NCI-H748 treated with DMSO at 0.1 percent for 48 hours (cell line): ENCODE measurements at places on chromosomes 7 and 10.

DNA sequence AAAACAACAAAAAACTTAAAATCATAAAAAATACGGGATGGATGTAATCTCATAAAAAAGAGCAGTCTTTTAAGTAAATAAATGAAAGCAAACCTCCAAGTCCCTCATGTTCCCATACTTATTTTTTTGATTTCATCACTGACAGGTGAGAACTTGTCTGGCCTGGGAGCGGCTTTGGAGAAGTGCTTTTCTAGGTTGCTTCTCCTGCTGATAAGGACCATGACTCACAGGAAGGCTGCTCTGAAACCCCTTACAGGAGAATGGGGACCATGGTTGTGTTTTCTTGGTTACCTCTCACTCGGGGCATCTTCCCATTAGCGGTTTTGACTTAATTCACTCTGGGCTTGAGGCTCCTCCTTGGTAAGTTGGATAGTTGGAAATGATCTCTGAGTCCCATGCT is 237.4 kb downstream of the CAMK1D start:
- DNase-seq, result no peak

DNA sequence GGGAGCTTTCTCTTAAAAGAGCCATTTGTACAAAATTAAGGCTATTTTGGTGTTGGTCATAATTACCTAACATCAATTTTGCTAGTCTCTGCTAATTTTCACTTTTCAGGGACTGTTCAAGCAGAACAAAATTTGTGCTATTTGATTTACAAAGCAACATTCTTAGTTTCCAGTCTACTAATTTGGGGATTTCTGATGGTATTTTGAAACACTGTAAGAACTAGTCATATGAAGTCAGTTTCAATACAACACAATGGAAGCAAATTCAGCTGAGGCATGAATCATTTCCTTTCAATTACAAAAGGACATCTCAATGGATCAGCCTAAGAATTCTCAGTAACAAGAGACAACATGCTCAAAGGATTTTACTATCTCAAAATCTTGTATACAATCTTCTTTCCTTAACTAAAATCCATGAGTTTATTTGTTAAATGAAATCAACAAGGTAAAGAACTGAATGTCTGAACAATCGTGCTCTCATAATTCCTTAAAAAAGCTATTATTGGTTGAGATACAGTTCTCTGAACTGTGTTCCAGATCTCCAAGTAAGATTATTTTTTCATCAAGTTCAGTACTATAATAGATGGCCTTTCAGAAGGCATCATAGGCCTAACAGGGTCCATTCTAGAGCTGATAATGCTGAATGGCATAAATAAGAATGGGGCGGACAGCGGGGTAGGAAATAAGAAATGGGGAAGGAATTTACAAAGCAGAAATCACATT is 144.6 kb downstream of the NRCAM start:
- DNase-seq, result no peak

DNA sequence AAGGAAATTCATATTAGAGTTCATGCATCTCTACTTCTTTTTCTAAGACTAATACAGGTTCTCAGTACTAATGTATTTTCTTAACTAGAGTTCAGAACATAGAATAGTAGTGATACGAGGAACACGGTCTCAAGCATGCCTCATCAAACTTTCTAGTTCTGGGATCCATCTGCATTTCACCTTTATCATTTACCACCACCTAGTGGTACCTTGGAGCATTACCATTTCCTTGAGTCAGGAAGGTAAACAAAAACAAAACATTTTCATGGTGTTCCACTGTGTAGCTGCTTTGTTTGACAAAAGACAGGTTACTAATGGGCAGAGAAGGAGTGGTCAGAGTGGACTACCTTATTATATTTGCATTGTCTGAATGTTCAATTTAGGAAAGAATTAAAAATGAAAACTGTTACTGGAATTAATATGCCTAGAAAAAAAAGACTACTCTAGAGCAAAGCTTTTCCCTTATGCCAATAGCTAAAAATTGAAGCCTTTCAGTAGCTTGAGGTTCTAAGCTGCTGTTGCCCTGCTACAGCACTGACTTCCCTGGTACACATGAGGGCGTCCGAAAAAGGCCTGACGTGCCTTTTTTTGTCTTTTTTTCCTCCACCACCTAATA is 44.5 kb downstream of the STARD3NL start:
- peak; percentile 37 for DNase-seq

- no peak for DNase-seq
These were observed 3.5 kb upstream of the KCNH2 start for GRCh38 chr7:150981644-150982043.

DNA sequence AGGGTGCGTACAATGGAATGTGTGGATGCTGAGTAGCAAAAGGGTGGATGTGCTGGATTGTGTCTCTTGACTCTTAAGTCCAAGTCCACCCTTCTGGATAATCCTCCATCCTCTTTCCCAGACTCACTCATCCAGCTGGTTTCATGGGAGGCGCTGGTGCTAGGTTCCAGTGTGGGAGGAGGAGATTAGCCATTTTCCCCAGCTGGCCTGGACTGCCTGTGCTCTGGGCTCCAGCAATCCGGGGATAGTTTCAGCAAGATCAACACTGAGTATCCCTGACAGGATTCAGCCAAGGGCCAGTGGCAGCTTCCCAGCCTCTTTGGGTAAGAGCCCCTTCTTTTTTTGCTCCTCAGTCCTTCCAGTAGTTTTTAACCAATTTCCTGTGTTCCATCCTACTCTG is 21.6 kb upstream of the TRIL start:
- no peak for DNase-seq

DNA sequence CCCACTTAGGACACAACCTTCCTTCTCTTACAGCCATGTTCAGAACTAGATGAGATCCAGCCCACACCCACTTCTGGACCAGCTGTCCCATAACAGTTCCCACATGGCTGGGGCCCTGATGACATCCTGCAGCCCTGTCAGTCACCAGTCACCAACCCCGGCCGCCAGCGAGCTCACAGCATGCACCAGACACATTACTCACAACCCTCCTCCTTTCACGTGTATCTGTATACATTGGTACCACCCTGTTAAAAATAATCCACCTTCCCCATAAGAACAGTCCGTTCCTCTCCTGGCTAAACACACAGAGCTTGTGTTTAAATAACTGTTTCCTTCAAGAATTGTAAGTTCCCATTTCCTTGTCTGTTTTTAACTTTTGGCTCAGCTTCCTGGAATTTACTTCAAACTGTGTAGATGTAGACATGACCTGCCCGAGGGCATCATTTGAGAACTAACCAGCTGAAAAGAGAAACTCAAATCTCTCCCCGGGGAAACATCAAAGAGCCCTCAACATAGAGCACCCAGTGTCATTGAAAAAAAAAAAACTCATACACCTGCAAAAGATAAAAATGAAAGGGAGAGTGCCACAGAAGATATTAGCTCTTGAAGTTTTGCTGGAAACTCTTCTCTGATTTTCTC is 26.0 kb upstream of the PRLHR start:
- no peak for DNase-seq

DNA sequence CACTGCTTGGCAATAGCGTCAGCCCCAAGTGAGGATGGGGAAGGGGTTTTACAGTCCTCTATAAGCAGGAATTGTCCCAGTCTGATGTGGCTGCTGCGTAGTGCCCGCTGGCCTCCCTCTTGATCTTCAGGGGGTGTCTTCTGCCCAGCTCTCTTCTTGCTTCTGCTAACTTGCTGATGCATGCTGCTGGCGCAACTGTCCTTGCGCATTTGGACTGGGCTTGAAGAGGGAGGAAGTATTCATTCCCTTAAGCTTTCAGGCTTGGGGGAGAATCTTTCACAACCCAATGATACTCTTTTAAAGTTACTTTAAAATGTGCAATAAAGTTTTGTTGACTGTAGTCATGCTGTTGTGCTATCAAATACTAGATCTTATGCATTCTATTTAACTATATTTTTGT is 10.3 kb downstream of the GALNT11 start:
- DNase-seq, result no peak
